ENCODE measurements at places on chromosomes 3 and 15.

DNA sequence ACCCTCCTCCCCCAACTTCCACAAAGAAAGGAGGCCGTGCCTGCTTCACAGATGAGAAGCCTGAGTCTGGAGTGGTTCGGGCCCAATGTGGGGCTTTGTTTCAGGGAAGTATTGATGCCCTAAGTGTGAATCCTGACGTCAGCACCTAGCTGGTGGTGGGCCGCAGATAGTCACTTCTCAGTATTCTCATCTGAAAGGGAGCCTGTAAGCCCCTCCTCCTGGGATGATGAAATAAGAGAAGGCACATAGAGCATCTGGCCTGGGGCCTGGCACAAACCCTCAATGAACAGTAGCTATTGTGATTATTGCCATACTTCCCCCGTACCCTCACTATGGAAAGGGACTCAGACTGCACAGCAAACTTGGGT is 24.8 kb downstream of the LINGO1 start:
- H3K4me3 ChIP-seq, result no peak overlapping the region
- H3K36me3 ChIP-seq, result no peaks in the 10 kb centered on the region
- no peak overlapping the region for H3K27ac ChIP-seq
- H3K4me1 ChIP-seq, result no peaks in the 10 kb centered on the region
- H3K27me3 ChIP-seq, result no peaks in the 10 kb centered on the region
- DNase-seq, result no peak

DNA sequence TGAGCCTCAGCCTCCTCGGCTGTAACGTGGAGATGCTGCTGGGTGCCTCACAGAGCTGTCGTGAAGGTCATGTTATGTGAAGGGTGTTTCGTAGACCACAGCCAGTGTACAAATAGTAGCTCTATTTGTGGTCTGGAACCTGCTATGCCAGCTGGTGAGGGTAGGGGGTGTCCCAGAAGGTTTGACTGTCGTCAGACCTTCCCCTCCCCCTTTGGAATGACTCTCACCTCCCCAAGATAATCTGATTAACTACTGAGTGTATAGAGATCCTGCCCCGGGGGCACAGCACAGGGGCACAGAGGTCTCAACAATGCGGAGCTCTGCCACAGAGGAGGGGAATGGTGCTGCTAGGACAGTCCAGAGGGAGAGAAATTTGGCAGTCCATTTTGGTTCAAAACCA is 20.5 kb downstream of the FGD5 start:
- peaks cover 30% of the 10 kb centered on the region for H3K4me1 ChIP-seq
- H3K27me3 ChIP-seq, result no peaks in the 10 kb centered on the region
- DNase-seq, result no peak
- no peak overlapping the region for H3K27ac ChIP-seq

GRCh38 chr3:114509756-114510155 is 215.9 kb downstream of the TIGIT start:
- no peaks in the 10 kb centered on the region for H3K4me1 ChIP-seq
- no peaks in the 10 kb centered on the region for H3K36me3 ChIP-seq
- H3K27me3 ChIP-seq, result no peaks in the 10 kb centered on the region
- no peak for DNase-seq

DNA sequence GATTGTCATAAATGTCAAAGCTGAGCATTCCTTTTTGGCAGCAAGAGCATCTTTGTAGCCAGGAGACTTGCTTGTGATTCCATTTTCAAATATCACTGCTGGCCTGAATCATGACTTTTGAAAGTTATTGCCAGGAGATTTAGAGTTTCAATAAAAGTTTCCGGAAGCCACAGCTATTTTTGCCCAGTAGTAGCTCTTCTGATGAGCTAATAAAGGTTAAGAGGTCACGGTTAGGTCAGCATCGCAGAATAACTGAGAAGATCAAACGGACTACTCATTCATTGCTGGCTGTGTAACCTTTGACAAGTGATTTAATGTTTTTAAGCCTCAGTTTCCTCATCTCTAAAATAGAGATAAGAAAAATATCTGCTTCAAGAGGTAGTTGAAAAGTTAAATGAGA is 105.1 kb upstream of the ETV5 start:
- DNase-seq, result no peak
- H3K4me1 ChIP-seq, result peaks cover 4% of the 10 kb centered on the region
- no peak overlapping the region for H3K4me3 ChIP-seq
- H3K27ac ChIP-seq, result no peak overlapping the region
- no peaks in the 10 kb centered on the region for H3K36me3 ChIP-seq

DNA sequence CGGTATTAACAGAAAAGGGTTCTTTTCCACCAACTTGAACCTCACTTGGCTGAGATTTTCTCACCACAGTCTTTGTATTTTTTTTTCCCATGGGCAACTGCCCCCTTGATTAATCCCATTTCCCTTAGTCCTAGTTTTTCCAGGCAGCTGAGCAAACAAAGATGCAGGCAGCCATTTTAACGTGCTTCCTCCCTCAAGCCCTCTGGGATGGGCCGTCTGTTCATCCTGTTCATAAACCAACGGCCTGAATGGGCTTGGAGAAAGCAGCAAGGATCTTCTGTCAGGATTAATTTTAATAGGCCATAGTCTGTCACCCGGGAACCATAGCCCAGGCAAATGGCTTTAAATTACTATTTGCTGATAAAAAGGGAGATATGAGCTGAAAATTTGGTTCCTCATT is 10.4 kb upstream of the POLR2M start:
- DNase-seq, result no peak
- H3K27me3 ChIP-seq, result no peaks in the 10 kb centered on the region
- H3K4me1 ChIP-seq, result no peaks in the 10 kb centered on the region
- no peak overlapping the region for H3K27ac ChIP-seq
- no peak overlapping the region for H3K4me3 ChIP-seq
